ENCODE measurements at places on chromosomes 7 and 10. TPM values are rescaled to one million over a fixed set of nuclear protein-coding genes. Genes with fewer than 3 reads are reported as not detected.

The ZNF117 gene
- 7.5 TPM for total RNA-seq

The RALA gene
- total RNA-seq = 22.7 TPM

The VWA2 gene
- not detected for total RNA-seq

The MKX gene
- total RNA-seq = not detected

The GRID1 gene
- total RNA-seq = 0.08 TPM

The MYH16 gene
- total RNA-seq = 0.13 TPM

The MEOX2 gene
- not detected for total RNA-seq

The ADARB2 gene
- total RNA-seq = 3.1 TPM

DNA sequence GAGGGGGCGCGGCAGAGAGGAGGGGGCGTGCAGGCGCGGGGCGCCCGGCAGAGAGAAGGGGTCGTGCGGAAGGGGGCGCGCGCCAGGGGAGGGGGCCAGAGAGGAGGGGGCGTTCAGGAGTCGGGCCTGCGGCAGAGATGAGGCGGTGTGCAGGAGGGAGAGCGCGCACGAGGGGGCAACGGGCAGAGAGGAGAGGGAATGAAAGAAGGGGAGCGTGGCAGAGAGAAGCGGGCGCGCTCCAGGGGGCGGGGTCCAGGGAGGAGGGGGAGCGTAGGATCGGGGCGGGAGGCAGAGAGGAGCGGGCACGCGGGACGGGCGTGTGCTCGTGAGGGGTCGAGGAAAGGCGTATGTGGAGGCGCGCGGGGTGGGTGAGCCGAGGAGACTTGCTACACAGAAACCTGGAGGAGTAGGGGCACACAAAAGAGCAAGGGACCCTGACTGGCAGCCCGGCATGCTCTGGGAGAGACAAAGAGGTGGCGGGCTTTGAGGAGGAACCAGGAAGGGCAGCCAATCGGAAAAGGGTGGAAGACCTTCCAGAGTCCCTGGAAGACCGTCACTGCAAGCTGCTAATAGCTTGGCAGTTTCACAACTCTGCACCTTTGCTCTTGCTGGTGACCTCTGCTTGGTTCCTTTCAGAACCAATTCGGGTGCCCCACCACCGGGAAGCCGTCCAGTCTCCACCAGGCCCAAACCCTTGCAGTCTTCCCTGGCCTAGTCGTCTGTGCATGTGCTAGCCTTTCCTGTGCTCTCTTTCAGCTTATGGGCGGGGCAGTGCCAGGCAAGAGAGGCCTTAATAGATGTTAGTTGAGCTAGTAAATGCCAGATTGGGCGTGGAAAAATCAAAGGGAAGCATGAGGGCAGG, 639 bp downstream of the DYDC2 start:
- no peaks in the 10 kb centered on the region for H3K4me1 ChIP-seq
- no peak overlapping the region for H3K4me3 ChIP-seq
- H3K27ac ChIP-seq = no peak overlapping the region
- H3K27me3 ChIP-seq = peaks cover 11% of the 10 kb centered on the region
- no peak for DNase-seq

DNA sequence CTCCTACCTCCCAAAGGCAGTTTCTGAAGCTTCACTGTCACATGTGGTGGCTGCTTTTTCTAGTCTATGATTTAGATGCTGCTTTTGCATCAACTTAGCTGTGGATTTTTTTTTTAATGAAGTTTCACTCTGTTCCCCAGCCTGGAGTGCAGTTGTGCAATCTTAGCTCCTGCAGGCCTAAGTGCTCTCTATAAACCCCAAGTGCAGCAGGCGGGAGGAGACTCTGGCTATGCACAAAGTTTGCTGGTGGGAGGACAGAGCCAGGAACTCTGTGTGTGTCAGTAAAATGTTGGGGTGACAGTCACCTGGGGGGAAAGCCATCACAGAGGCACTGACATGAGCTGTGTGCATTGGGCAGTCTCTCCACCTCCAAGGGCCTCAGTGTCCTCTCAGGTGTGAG, 138.8 kb upstream of the FAM20C start:
- no peak overlapping the region for H3K27ac ChIP-seq
- H3K4me3 ChIP-seq = no peak overlapping the region
- H3K4me1 ChIP-seq = no peaks in the 10 kb centered on the region
- no peak for DNase-seq
- no peaks in the 10 kb centered on the region for H3K36me3 ChIP-seq
- H3K27me3 ChIP-seq = no peaks in the 10 kb centered on the region

DNA sequence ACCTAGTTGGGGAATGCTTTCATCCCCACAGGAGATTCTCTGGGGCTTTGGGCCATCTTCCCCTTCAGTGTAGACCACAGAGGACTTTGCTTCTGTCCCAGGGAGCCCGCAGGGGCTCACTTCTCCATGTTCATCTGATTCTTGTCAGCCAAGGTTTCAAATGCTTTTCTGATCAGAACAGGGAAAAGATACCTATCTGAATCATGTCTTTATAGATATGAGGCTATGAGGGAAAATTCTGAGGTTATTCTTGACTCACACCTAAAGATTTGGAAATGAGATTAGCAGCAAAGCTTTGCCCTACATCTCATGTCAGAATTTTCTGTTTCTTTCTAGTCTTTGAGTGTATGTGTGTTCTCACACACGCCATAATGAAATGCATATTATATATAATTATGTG, 53.3 kb downstream of the FIGNL1 start:
- no peaks in the 10 kb centered on the region for H3K27me3 ChIP-seq
- peak overlapping the region; percentile 60 for H3K27ac ChIP-seq
- H3K36me3 ChIP-seq = peaks cover 27% of the 10 kb centered on the region
- H3K4me1 ChIP-seq = peaks cover 38% of the 10 kb centered on the region
- DNase-seq = no peak

GRCh38 chr7:26620352-26620751, 244.0 kb downstream of the SKAP2 start:
- H3K27ac ChIP-seq = no peak overlapping the region
- no peaks in the 10 kb centered on the region for H3K36me3 ChIP-seq
- no peaks in the 10 kb centered on the region for H3K4me1 ChIP-seq
- H3K27me3 ChIP-seq = no peaks in the 10 kb centered on the region
- H3K4me3 ChIP-seq = no peak overlapping the region
- DNase-seq = no peak

GRCh38 chr7:104382616-104383015, 54.2 kb downstream of the LHFPL3 start:
- H3K4me3 ChIP-seq = no peak overlapping the region
- no peaks in the 10 kb centered on the region for H3K36me3 ChIP-seq
- H3K27ac ChIP-seq = no peak overlapping the region
- H3K4me1 ChIP-seq = no peaks in the 10 kb centered on the region
- H3K27me3 ChIP-seq = no peaks in the 10 kb centered on the region

GRCh38 chr7:26233902-26234511, 32.5 kb downstream of the CBX3 start:
- H3K36me3 ChIP-seq = no peaks in the 10 kb centered on the region
- no peak for DNase-seq
- no peaks in the 10 kb centered on the region for H3K4me1 ChIP-seq
- H3K27ac ChIP-seq = no peak overlapping the region

- DNase-seq = no peak
- H3K36me3 ChIP-seq = peaks cover 2% of the 10 kb centered on the region
- H3K4me3 ChIP-seq = no peak overlapping the region
- no peaks in the 10 kb centered on the region for H3K27me3 ChIP-seq
These were observed 232.5 kb downstream of the CDK14 start for GRCh38 chr7:90828601-90829000.

- H3K4me1 ChIP-seq = peaks cover 43% of the 10 kb centered on the region
- no peak for DNase-seq
- no peaks in the 10 kb centered on the region for H3K27me3 ChIP-seq
- H3K27ac ChIP-seq = peak overlapping the region; percentile 90
- H3K36me3 ChIP-seq = peaks cover 8% of the 10 kb centered on the region
These were observed 6.9 kb downstream of the CYCS start for GRCh38 chr7:25118048-25118753.

DNA sequence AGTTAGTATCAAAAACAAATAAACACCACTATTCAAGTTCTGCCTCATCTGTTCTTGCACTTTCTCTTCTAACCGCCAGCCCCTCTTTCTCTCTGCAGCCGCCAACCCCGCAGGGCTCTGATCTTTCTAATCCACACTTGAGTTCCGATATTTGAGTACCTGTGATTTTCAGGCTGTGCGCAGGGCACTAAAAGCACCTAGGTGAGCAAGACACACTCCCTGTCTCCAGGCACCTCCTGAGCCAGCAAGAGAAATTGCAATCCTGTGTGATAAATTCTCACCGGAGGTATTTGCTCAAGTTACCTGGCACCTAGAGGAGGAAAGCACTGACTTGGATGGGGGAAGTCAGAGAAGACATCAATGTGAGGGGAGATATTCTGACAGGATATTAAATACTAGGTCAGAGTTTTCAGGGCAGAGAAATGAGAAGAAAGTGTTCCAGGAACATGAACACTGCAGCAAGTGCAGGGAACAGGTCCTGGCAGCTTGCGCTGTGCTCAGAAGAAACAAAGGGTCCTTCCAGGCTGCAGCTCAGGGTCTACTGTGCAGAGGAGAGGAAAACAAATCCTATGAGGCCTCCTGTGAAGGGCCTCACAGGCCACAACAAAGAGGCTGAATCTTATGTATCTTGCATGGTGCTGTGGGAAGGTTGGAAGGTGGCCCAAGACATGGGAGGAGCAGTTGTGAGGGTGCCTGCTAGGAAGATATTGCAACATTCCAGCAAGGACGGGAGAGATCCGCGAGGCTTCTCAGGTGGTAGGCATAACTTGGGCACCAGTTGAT, 568.7 kb upstream of the MGMT start:
- no peaks in the 10 kb centered on the region for H3K36me3 ChIP-seq
- no peak for DNase-seq
- H3K27me3 ChIP-seq = no peaks in the 10 kb centered on the region
- no peak overlapping the region for H3K27ac ChIP-seq

- DNase-seq = no peak
- no peak overlapping the region for H3K4me3 ChIP-seq
- no peaks in the 10 kb centered on the region for H3K4me1 ChIP-seq
- no peaks in the 10 kb centered on the region for H3K27me3 ChIP-seq
- H3K36me3 ChIP-seq = peaks cover 8% of the 10 kb centered on the region
- H3K27ac ChIP-seq = no peak overlapping the region
These were observed 14.6 kb downstream of the DHX32 start for GRCh38 chr10:125866421-125867029.

DNA sequence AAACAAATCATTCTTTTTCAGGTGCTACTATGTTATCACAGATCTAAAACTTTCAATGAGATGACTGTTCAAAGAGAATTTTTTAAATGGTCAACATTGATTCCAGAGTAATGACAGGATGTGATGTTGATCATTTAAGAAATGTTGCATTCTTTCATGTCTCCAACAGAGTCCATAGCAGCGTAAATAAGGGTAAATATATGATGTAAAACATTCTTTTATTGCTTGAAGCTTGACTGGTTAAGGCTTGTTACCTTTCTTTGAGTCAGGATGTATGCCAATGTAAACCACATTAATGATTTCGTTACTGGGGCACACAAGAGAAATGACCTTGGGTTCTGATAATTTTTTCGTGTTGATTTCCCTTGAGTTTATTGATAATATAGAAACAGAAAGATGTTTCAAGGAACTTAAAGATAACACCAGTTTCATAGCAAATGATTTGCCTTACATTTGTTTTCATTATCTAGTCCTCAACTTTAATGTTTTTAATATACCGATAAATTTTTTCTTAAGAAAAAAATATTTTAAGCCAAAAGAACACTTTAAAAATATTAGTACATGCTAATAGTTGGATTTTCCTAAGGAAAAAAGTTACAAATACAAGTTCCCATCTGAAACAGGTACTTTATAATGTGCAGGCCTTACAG, 3.5 kb downstream of the STK17A start:
- no peak for DNase-seq
- peak overlapping the region; percentile 84 for H3K4me3 ChIP-seq
- no peaks in the 10 kb centered on the region for H3K27me3 ChIP-seq
- H3K27ac ChIP-seq = peak overlapping the region; percentile 98
- no peaks in the 10 kb centered on the region for H3K36me3 ChIP-seq

DNA sequence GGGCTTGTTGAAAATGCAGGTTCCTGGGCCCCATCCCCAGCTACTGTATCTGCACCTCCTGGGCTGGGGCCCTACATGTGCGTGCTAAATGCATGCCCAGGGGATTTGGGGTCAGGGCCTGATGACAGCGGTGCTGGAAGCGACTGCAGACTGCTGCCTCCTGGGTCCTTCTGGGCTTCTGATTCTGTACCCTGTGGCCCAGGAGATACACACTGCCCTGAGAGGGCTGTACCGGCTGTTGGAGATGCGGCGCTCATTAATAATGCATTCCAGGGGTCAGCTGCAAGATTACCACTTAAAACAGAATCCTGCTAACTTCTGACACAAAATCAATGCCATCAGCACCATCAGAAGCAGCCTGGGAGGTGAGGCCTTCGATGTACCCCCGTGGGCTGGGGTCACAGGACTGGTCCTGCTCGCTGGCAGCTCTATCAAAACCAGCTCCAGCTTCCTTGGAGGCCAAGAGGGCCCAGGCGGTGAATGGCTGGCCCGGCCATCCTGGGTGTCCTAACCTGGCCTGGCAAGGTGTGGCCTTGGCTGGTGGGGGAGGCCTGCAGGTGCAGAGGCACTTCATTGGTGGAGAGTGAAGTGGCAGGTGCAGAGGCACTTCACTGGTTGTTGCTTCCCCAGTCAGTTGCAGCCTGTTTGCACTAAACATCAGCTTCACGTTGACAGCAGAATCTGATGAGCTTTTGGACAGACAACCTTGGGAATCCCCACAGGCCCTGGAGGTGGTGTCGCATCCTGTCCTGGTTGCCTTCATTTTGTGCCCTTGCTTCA, 79.2 kb downstream of the GLRX3 start:
- no peak for DNase-seq
- no peaks in the 10 kb centered on the region for H3K4me1 ChIP-seq

DNA sequence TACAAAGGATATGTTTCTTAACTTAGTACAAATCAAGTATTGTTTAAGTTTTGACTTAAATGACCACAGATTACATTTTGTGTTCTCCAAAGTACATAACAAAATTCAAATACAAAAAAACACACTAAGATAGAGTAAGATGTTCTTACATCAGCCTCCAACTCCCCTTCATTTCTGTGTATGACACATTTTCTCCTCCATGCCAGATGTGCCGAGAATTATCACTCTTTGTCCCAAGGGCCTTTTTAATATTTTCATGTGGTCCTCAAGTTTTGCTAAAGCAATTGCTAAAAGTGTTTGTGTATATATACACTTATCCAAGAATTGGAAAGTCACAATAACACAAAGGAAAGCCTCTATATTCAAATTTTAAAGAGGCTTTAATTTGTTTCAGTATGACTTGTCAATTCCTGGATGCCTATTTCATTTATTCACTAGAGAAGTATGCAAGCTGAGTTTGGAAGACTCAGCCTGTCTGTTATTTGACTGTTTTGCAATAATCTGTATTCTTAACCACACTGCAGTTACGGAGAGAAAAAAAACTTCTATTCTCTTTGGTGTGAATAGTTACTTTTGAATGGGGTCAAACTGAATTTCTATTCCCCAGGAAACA, 586.4 kb upstream of the SEMA3D start:
- no peak for DNase-seq
- no peak overlapping the region for H3K27ac ChIP-seq
- no peaks in the 10 kb centered on the region for H3K27me3 ChIP-seq
- H3K4me3 ChIP-seq = no peak overlapping the region

- no peaks in the 10 kb centered on the region for H3K27me3 ChIP-seq
- peaks cover 5% of the 10 kb centered on the region for H3K36me3 ChIP-seq
- peak overlapping the region; percentile 93 for H3K27ac ChIP-seq
These were observed 4.2 kb upstream of the PILRA start for GRCh38 chr7:100369105-100369504.

Data from GM12878 (cell line).